ENCODE measurements at places on chromosomes 6 and 20.

- DNase-seq: no peak
These were observed 64.8 kb upstream of the SLCO4A1 start for GRCh38 chr20:62577490-62577836.

GRCh38 chr6:23952245-23952644 is 173.8 kb upstream of the NRSN1 start:
- no peak for DNase-seq

DNA sequence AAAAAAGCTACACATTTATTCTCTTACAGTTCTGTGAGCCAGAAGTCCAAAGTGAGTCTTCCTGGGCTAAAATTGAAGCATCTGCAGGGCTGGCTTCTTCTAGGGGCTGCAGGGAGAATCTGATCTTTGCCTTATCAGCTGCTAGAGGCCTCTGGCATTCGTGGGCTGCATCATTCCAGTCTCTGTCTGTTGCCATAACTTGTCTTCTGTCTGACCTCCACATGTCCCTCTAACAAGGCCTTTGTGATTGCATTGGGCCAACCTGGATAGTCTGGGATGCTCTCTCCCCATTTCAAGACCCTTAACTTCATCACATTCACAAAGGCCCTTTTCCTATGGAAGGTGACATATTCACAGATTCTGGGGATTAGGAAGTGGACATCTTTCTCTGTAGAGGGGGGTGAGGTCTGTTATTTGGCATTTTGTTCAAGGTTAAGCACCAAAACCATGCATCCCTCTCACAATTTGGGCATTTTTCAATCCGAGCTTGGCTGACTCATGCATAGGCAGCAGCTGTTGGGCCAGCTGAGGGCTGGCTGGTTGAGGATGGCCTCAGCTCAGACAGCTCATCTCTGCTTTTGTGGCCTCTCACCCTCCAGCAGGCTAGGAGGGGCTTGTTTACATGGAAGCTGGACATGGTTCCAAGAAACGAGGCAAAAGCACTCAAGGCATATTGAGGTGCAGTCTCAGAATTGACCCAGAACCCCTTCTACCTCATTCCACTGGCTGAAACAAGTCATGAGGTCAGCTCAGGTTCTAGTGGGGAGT is 116.1 kb upstream of the NXT1 start:
- DNase-seq: no peak

DNA sequence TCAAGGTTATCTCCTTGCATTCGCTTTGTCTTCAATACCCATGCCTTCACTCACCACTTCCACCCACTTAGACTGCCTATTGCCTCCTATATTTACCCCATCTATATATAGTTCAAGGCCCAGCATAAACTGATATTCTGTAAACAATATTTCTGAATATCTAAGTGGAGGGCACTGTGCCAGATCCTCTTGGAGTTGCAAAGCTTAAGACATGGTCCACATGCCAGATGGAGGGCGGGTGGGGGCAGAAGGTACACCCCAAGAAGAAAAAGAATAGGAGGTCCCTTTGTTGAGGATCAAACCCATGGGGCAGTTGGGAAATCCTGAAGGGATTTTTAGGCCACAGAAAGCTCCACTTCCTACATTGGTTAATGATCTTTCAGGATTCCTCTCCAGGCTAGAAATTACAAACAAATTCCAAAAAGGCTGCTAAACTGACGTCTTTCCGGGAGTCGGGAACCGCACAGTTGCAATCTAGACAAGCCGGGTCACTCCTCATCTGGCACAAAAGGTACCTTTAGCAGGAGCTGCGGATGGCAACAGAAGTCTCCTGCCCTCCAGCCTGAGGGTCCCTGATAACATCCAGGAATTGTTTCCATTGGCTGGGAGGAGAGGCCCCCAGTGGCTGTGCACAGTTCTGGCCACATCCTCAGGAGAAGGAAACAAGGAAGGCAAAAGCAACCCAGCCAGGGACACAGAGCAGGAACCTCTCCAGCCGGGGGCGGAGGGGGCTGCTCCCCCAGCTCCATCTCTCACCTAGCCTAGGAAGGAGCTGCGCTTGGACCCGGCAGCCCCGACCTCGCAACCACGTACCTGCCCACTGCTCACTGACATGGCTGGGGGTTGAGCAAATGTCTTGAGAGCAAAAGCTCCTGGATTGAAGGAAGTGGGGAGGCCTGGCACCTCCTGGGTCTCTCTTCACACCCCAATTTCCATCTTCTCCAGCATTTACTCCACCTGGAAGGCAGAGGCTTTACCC is 5.9 kb upstream of the LPIN3 start:
- no peak for DNase-seq

- DNase-seq: no peak
These were observed 34.3 kb downstream of the PYGB start for GRCh38 chr20:25282034-25282781.
